Activated CD4-positive, CD25-positive, alpha-beta regulatory T cell (primary cell): ENCODE measurements at places on chromosomes 3 and 15.

- DNase-seq: no peak
Measured at GRCh38 chr3:17322106-17322793, 420.2 kb downstream of the TBC1D5 start.

DNA sequence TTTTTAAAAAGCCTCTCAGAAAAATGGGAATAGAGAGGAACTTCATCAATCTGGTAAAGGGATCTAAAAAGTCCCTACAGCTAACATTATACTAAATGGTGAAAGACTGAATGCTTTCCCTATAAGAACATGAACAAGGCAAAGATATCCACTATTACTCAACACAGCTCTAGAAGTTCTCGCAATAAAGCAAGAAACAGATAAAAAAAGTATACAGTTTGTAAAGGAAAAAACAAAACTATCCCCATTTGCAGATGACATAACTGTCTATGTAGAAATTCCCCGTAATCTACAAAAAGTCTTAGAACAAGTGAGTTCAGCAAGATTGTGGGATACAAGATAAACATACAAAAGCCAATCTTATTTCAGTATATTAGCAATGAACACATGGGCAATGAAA, 15.4 kb downstream of the EDC3 start:
- no peak for DNase-seq

GRCh38 chr3:110754212-110754916, 317.3 kb upstream of the NECTIN3 start:
- DNase-seq: no peak

GRCh38 chr3:74605437-74605836, 9.0 kb downstream of the CNTN3 start:
- DNase-seq: no peak

DNA sequence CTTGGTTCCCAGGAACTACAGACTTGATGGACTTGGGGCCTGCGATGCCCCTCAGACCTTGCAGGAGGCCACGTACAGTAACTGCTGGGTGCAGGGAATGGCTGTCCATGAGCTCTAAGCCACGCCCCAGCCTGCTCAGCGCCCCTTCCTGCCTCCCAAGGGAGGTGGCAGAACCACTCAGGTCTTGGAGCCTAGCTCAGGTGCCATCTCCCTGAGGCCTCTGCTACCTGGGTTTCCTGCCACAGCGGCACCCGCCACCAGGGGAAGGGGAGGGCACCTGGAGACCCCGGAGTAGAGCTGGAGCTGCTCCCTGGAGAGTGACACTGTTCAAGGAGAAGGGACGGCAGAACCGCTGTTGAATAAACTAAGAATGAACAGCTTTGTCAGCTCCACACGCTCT, 77.8 kb upstream of the RPL32 start:
- DNase-seq: no peak

DNA sequence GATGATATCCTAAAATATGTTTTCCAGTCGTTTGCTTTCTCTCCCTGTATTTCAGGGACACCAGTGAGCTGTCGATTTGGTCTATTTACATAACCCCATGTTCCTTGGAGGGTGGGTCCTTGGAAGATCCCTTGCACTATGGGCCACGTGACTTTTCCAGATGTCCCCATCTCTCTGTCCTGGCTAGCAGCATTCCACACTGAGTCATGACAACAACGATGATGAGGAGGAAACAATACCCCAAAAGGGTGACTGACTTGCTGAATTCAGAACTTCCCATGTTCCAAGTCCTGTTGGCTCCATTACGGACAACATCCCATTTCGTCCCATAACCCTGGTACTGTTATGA, 134.3 kb downstream of the NSMCE3 start:
- DNase-seq: no peak

DNA sequence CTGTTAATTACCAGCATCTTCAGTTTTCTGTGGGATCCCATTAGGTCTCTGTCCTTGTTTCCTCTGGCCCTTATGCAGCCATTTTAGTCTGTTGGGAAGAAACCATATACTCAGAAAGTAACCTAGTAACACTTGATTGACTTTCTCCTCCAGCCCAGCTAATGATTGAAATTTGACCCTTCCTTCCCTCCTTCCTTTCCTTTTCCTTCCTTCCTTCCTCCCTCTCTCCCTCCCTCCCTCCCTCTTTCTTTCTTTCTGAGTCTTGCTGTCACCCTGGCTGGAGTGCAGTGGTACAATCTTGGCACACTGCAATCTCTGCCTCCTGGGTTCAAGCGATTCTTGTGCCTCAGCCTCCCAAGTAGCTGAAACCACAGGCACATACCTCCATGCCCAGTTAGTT, 5.9 kb upstream of the ZNF620 start:
- DNase-seq: no peak

GRCh38 chr3:176926034-176926433, 271.2 kb downstream of the TBL1XR1 start:
- no peak for DNase-seq

GRCh38 chr15:24919446-24919845, 35.3 kb upstream of the SNRPN start:
- no peak for DNase-seq
